Glomerular endothelial cell (primary cell): ENCODE measurements at places on chromosomes 12 and 14. TPM values are rescaled to one million over a fixed set of nuclear protein-coding genes. Genes with fewer than 3 reads are reported as not detected.

Gene MMP19
- 0.99 and 5.6 TPM in 2 replicates for total RNA-seq

Gene AKAP3
- 1.2 and 2.6 TPM in 2 replicates for total RNA-seq

Gene CIROP
- not detected in 2 replicates for total RNA-seq

Gene BEGAIN
- 0.05 TPM in 1 of 2 replicates, not detected in the other for total RNA-seq

Gene RNASE4
- 4.0 and 7.8 TPM in 2 replicates for total RNA-seq

Gene ATXN7L3B
- 21.7 and 25.7 TPM in 2 replicates for total RNA-seq

Gene FOXN4
- total RNA-seq = not detected in 2 replicates

Gene GLIPR1L2
- total RNA-seq = 0.23 TPM in 1 of 2 replicates, not detected in the other

Gene C12orf60
- 0.24 and 2.1 TPM in 2 replicates for total RNA-seq

Gene NDRG2
- total RNA-seq = 2.6 and 3.1 TPM in 2 replicates

Gene OR10AD1
- total RNA-seq = not detected in 2 replicates

Gene ANKRD33
- total RNA-seq = 1.2 and 3.2 TPM in 2 replicates

Gene HHIPL1
- 2.6 and 4.3 TPM in 2 replicates for total RNA-seq

Gene CLEC1A
- 12.8 and 20.0 TPM in 2 replicates for total RNA-seq

Gene APAF1
- 23.3 and 27.4 TPM in 2 replicates for total RNA-seq

Gene BMP4
- total RNA-seq = 27.3 and 50.6 TPM in 2 replicates

Gene ZNF219
- total RNA-seq = 20.9 and 39.1 TPM in 2 replicates

Gene IL26
- total RNA-seq = not detected in 2 replicates

Gene EIF2S3B
- total RNA-seq = 0.35 and 2.3 TPM in 2 replicates

Gene NCKAP5L
- 36.1 and 63.0 TPM in 2 replicates for total RNA-seq

Gene FAM181A
- total RNA-seq = not detected in 2 replicates

Gene TAS2R14
- total RNA-seq = 1.6 and 5.5 TPM in 2 replicates

Gene ZBTB39
- 5.3 and 8.0 TPM in 2 replicates for total RNA-seq

Gene SSTR1
- total RNA-seq = 0.63 and 2.5 TPM in 2 replicates

Gene KRT4
- total RNA-seq = not detected in 2 replicates

Gene LALBA
- not detected in 2 replicates for total RNA-seq

Gene SCN8A
- 2.0 and 7.1 TPM in 2 replicates for total RNA-seq

Gene RNASE7
- total RNA-seq = not detected in 2 replicates

Gene TBC1D30
- total RNA-seq = 13.8 and 24.7 TPM in 2 replicates

Gene SLC5A8
- not detected in 2 replicates for total RNA-seq

Gene NEUROD4
- not detected in 2 replicates for total RNA-seq

Gene SMIM41
- not detected in 2 replicates for total RNA-seq

Gene KLRC1
- not detected in 2 replicates for total RNA-seq

Gene ATL1
- total RNA-seq = 2.9 and 6.3 TPM in 2 replicates

Gene NTF3
- total RNA-seq = 0.39 TPM in 1 of 2 replicates, not detected in the other

Gene FAM90A1
- total RNA-seq = 0.06 TPM in 1 of 2 replicates, not detected in the other

Gene LRRK2
- 0.10 and 0.35 TPM in 2 replicates for total RNA-seq

Gene MYO1H
- total RNA-seq = not detected in 2 replicates

Gene CMTM5
- total RNA-seq = not detected in 2 replicates

Gene ARHGAP9
- 0.18 and 0.24 TPM in 2 replicates for total RNA-seq

Gene SOAT2
- not detected in 2 replicates for total RNA-seq

Gene TCL1A
- total RNA-seq = not detected in 2 replicates

Gene CDKL1
- total RNA-seq = 15.8 and 24.3 TPM in 2 replicates

Gene RAD51AP1
- total RNA-seq = 4.1 and 8.5 TPM in 2 replicates

Gene ATG101
- total RNA-seq = 44.3 and 76.7 TPM in 2 replicates

Gene GDF3
- total RNA-seq = 0.53 and 0.78 TPM in 2 replicates

Gene RAB15
- total RNA-seq = 17.6 and 19.0 TPM in 2 replicates

Gene RTRAF
- total RNA-seq = 79.4 and 128 TPM in 2 replicates

Gene PZP
- total RNA-seq = 0.24 and 0.70 TPM in 2 replicates

Gene CCDC197
- not detected in 2 replicates for total RNA-seq
